ENCODE measurements at places on chromosomes 13 and 19.

- no peak for DNase-seq
Observed at GRCh38 chr13:114131583-114132418, 622 bp downstream of the RASA3 start.

- DNase-seq, result no peak
Observed at GRCh38 chr13:101915331-101915730, 462.9 kb downstream of the ITGBL1 start.

DNA sequence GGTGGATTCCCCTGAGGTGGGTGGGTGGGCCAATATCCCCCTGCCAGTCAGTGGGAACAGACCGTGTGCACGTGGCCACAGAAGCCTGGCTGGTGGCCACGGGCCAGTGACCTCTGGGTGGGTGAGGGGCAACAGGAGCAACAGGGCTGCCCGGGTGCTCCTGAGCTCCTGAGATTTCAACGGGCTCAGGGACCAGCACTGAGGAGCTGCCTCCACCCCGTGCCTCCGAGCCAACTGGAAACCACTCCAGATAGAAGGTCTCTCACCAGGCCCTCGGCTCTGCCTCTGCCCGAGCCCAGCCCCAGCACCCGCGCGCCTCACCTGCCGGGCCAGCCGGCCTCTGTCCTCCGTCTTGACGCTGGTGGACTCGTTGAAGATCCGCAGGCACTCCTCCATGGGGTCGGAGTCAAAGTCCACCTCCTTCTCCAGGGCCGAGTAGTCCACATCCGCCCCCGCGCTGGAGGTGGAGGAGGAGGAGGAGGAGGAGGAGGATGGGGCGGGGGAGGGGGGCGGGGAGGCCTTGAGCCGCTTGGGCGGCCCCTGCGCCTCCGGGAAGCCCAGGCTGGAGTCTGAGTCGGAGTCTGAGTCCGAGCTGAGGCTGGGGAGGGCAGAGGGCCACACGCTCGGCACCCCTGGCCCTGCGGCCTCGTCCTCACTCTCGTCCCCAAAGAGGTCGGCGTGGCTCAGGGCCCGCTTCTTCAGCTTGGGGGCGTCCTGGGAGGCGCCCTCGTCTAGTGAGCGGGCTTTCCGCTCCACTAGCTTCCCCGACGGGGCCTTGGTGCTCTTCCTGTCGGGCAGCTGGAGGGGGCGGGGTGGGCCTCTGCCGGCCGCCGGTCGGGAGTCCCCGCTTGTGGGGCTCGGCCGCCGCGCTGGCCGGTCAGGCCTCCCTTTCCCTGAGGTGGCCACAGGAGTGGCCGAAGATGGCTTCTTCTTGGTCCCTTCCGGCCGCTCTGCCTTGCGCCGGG, 14.8 kb upstream of the ATP8B3 start:
- no peak for DNase-seq

DNA sequence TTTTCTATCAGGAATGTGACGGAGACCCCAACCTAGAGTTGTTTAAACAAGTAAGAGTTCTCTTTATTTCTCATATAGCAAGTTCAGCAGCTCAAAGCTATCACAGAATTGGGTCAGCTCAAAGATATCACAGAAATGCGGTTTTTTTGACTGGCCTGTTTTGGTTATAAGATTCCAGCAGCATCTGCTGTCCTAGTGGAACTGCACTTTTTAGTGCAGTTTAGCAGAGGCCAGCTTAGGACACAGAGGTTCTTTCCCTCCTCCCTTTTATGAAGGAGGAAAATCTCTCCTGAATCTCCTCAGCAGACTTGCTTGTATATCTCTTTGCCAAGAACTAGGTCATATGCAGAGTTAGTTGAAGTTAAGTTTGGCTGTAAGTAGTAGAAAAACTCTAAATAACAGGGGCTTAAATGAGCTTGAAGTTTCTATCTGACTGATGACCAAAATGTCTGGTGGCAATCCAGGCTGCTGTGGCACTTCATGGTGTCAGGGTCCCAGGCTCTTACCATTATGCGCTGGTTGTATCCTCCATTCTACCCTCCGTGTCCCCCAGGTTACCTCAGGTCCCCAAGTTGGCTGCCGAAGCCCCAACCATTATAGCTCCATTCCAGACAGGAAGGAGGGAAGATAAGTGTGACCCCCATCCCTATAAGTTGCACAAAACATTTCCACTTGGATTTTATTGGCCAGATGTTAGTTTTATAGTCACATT, 6.6 kb downstream of the PPP2R1A start:
- DNase-seq, result no peak

- DNase-seq, result no peak
Observed at GRCh38 chr13:109233293-109233692, 553.1 kb downstream of the IRS2 start.

DNA sequence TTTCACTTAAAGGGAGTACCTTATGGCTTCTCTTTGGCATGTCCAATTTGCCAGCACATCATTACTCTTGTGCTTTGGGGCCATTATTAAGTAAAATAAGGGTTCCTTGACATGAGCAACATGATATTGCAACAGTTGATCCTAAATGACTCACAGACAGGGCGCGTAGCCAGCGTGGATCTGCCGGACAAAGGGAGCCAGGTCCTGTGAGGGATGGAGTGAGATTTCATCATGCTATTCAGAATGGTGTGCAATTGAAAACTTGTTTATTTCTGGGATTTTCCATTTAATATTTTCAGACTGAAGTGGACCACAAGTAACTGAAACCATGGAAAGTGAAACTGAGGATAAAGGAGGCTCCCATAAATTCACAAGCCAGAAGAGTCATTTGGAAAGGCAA, 48.6 kb upstream of the WASF3 start:
- no peak for DNase-seq

GRCh38 chr19:6718741-6719539, 1.5 kb downstream of the C3 start:
- DNase-seq, result no peak

GRCh38 chr19:20080656-20081055, 2.9 kb downstream of the ZNF90 start:
- DNase-seq, result no peak

DNA sequence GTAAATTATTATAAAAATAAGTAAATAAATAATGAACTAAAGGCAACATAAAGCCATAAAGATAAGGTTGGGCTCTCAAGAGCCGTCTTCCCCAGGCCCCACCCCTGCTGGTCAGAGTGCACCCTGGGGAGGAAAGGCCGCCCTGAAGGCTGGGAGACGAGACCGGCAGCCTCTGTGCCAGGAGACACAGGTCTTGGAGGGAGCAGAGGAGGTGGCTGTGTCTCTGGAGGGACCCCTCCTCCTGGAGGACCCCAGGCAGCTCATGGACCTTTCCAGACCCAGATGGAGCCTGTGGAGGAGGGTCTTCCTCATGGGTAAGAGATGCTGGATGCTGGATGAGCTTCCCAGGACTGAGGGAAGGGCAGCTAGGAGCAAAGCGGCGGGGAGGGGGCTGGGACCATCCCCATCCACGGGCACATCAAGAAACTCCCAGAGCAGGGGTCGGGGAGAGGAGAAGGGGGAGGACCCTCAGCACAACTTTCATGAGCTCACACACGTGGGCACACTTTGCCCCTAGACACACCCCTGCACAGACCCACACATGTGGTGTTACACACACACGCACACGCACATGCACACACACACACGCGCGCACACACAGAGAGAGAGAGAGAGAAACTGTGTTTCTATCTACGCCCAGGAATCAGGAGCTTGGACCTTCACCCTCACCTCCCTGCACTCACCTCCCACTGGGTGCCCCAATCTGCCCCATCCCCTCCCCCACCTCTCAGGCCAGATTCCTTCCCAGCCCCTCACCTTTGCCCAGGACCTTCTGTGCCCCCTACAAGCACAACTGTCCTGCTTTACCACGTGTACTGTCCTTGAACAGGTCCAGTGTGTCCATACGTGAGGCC, at the start of gene CEACAM18:
CEACAM18 (plus strand) TSS at position 159 of the 854 bp plus-strand sequence.
- DNase-seq, result no peak

- DNase-seq, result no peak
Observed at GRCh38 chr19:41376998-41377365, 649 bp downstream of the TMEM91 start.

DNA sequence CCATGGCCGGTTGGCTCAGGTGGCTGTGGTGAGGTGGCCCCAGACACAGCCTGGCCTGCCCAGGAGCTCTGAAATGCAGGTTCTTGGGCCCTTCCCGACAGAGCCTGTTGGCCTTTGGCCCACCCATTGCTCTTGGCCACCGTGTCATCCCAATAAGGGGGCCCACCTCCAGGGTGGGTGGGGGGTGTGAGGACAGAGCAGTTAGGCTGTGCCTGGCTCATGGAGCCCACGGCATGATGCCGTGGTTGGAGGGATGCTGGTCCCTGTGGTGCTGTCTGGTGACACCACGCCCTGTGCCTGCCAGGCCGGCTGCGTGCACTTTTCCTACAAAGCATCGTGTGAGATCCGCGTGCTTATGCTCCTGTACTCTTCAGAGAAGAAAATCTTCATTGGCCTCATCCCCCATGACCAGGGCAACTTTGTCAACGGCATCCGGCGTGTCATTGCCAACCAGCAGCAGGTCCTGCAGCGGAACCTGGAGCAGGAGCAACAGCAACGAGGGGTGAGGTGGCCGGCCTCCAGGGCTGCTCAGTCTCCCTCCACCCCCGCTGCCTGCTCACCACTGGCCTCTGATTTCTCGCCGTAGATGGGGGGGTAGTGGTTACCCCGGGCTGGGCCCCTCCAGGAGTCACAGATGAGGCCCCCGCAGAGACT, 7.6 kb downstream of the PNKP start:
- DNase-seq, result no peak

DNA sequence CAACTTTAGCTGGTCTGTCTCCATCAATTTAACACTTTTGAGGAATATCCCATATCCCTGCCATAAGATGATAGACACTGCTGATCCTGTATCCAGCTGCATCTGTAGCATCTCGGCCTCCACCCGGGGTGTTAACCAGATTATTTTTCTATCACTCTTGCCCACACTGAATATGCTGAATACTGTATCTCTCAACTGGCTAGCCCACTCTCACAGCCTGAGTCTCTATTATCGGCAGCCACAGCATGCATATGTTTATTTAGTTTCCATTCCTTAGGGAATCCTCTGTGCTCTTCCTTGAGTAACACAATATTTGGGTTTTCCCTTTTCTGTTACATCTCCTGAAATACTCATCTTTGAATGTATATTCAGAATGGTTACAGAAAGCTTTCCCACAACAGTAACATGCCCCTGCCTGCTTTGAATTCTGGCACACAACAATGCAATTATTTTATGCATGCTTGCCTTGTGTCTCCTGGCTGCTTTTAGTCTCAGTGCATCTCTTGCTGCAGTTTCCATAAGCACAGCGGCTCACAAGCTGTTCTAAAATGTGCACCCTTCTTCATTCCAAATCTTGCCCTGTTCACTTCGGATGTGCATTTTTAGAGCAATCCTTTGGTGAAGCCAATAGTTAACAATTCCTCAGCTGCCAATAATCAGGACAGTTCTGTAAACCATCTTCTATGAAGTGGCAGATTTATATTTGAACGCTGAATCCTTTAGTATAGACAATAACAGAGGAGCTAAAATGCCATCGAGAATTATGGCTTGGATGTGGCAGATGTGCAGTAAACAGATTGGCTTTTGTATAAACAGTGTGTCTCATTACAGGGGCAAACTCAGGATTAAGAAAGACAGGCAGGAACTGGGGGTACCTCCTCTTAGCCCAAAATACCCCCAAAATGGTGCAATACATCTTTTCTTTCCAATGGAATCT, 261.9 kb upstream of the SOX21 start:
- DNase-seq, result no peak

- no peak for DNase-seq
Observed at GRCh38 chr19:51722492-51722891, 1.3 kb downstream of the HAS1 start.

- no peak for DNase-seq
Observed at GRCh38 chr13:83453723-83454122, 428.6 kb downstream of the SLITRK1 start.

GRCh38 chr19:31351056-31351854, 2.0 kb upstream of the TSHZ3 start:
- DNase-seq, result no peak

DNA sequence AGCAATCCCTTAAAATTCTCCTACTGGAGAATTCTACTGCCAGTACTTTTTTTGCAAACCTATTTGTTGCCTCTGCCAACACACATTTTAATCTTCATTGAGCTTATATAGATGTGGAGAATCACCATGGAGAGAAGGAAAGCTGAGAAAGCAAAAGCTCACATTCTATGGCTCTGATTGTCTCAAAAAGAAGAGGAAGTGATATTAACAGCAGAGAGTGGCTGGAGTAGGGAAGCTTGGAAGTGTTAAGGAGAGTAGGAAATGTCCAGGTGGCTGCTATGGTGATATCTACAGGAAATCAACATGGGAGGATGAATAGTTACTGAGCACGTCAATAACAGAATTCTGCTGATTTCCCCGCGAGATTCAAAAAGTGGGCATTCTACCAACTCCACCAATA, 78.8 kb upstream of the TDRD3 start:
- DNase-seq, result no peak

GRCh38 chr19:29867984-29868383, 56.2 kb downstream of the CCNE1 start:
- DNase-seq, result peak; percentile 31

- DNase-seq, result no peak
Observed at GRCh38 chr19:51075998-51076397, 6.7 kb downstream of the KLK14 start.

DNA sequence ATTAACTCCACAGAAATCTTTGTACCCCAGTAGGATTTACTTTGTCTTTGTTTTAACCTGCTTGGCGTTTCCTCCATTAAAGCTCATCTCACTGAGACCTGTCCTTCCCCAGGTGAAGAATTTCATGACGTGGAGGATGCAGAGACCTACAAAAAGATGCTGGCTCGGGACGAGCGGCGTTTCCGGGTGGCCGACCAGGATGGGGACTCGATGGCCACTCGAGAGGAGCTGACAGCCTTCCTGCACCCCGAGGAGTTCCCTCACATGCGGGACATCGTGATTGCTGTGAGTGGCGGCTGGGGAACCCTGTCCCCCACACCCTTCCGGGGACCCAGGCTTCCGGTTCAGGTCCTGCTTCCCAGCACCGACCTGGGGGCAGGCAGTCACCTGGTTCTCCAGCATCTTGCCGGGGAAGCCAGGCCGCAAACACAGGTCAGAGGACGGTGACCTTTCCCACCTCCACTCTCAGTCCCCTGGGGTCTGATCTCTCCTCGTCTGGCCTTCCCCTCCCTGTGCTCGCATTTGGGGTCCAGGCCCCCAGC, 9.2 kb downstream of the RCN3 start:
- no peak for DNase-seq

GRCh38 chr19:39927524-39928356, 6.7 kb downstream of the FCGBP start:
- DNase-seq, result peak; percentile 39

- no peak for DNase-seq
Observed at GRCh38 chr19:20103091-20103740, 25.4 kb downstream of the ZNF90 start.

DNA sequence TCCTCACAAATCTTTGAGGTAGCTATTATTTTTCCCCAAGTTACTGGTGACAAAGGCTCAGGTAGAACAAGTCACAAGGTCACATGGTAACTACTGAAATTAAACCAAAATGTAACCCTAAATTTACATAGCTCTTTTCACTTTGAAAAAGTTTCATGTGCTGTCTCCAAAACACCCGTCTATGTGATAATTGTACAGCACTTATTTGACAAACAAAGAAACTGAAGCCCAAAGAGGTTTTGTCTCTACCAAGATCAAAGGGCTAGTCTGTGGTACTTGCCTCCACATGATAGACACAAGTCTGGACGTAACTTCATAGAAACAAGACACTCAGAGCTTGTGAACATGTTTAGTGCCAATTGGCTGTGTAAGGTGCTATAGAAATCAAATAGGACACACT, 108.3 kb downstream of the SACS start:
- no peak for DNase-seq

All from cardiac septum (tissue), 1 donor.